ENCODE measurements at places on chromosomes 6 and 20.

- DNase-seq: no peak
Measured at GRCh38 chr6:107607116-107607515, 117.2 kb downstream of the SOBP start.

- DNase-seq: peak; percentile 14
Measured at GRCh38 chr6:96899019-96899418, 1.3 kb upstream of the NDUFAF4 start.

DNA sequence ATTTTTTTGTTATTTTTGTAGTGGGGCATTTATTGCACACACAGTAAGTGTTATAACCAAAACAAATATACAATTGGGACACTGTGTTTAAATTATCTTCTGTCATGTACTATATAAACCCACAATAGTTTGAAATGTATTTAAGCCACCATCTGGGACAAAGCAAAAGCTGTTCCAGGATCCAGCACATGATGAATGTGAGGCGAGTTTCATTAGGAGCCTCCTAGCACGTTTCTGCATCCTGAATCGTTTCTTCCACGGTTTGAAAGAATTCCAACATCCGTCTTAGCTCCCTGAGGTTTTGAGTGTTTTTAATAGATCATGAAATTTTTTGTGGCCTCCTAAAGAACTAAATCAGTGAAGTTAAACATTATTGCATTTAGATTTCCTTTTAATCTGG lies 65.8 kb downstream of the EYA4 start:
- no peak for DNase-seq

DNA sequence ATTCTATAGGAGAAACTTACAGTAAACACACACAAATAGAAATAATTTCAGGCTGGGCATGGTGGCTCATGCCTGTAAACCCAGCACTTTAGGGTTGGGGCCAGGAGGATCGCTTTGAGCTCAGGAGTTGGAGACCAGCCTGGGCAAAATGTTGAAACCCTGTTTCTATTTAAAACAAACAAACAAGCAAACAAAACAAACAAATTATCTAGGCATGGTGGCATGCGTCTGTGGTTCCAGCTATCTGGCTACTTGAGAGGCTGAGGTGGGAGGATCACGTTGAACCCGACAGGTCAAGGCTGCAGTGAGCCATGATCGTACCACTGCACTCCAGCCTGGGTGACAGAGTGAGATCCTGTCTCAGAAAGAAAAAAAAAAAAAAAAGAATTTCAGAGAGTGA lies 64.0 kb downstream of the NHLRC1 start:
- DNase-seq: no peak

- DNase-seq: no peak
Measured at GRCh38 chr6:14732844-14733757, 512.8 kb upstream of the JARID2 start.

DNA sequence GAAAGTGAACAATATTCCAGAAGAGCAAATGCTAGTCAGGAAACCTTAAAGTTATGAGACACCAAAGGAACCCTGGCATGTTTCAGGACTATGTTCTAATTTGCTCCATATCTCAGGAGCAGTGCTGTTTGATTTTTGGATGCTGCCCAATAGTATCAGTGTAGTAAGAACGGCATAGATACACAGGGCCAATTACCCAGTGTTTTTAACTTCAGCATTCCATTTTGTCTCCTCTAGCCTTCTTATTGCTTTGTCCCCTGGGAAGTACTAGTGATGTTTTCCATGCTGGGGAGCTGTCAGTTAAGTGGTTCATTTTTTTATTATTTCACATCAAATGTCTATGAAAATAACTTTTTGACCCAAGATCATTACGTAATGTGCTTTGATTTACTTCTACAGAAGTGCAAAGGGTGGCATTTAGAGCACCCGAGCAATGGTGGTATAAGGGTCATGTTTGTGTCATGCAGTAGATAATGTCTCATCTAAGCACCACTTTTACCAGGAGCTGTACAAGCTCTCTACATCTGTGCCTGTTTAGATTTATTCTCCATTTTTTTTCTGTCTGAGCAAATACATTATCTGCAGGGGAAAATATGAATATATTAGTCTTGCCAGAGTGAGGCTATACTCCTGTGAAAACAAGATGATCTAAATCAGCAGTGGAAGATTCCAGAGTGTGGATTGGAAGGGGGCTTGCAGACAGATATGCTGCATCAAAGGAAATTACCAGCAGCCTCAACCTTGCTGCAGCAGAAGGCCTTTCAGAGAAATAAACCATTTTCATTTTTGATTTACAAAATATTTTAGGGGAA lies 198.8 kb upstream of the OPRM1 start:
- DNase-seq: no peak

GRCh38 chr6:37570482-37571133 lies 70.9 kb upstream of the CCDC167 start:
- DNase-seq: peak; percentile 37

GRCh38 chr20:62439218-62439617 lies 11.9 kb upstream of the RBBP8NL start:
- no peak for DNase-seq

DNA sequence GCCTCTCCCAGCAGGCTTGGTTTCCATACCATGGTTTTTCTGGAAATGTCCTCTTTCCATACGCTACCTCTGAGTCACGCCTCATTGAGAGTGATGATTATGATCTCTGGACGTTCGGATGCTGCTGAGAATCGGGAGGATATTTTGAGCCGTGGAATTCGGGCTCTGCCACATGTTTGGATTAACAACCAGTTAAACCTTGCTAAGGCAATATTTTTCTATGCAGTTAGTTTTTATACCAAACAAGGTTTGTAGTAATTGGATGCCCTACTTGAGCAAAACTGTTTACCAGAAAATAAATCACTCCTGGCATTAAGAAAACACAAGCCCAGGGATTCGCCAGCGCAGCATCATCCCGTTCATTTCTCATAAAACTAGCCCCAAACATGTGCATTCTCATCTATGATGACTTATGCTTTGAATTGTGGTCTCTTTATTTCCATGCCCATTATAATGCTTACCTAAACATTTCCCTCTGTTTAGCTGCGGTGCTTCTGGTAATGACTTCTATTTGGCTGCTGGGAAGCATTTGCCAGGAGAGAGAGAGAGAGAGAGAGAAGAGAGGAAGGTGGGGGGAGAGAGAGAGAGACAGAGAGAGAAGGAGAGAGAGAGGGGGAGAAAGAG lies 198.9 kb downstream of the CLIC5 start:
- no peak for DNase-seq

GRCh38 chr6:161261816-161262215 lies 12.0 kb downstream of the AGPAT4 start:
- DNase-seq: no peak

DNA sequence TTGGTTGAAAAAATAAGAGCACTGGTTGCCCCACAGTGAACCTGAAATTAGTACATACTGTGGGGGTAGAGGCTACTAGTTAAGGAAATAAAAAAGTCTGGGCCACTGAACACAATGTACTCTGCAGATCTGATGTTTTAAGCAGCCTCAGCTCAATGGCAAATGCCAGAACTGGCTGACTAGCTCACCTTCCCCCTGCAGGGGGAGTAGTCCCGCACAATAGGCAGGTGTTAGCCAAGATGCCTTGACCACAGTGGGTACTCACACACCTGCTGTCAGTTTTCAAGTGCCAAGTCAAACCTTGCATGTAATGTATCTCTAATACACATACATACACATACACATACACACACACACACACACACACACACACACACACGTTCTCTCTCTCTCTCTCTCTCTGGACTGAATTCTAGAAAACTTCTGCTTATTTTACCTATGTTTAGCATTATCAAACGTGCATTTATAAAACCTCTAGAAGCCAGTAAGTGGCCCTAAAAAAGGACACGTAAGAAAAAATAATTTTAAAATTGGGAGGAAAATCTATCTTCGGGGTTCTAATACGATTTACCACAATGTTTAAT lies 36.1 kb downstream of the GMDS start:
- peak; percentile 68 for DNase-seq

DNA sequence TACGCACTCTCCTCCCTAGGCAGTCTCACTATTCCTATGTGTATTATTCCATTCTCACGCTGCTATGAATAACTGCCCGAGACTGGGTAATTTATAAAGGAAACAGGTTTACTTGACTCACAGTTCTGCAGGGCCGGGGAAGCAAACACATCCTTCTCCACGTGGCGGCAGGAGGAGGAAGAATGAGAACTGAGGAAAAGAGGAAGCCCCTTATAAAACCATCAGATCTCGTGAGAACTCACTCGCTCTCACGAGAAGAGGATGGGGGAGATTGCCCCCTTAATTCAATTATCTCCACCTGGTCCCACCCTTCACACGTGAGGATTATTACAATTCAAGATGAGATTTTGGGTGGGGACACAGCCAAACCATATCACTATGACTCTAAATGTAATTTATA lies 61.9 kb downstream of the ECT2L start:
- no peak for DNase-seq

DNA sequence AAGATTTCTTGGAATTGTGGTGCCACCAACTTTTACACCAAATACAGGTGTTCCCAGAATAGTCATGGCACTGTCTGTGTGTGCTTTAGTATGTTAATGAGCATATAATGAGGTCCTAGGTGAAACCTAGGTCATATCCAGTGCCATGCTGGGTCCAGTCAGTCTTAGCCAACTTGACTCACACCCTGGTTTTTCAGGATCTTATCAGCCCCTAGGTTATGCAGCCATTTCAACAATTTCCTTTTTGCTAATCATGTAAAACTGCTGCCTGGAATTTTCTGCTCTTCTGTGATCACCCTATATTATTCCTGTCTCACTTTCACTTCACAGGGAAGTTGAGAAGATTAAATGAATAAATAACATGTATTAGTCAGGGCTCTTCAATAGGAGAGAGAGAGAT lies 23.7 kb downstream of the SDHAF4 start:
- DNase-seq: no peak

GRCh38 chr6:40341726-40342125 lies 245.4 kb downstream of the LRFN2 start:
- DNase-seq: no peak

DNA sequence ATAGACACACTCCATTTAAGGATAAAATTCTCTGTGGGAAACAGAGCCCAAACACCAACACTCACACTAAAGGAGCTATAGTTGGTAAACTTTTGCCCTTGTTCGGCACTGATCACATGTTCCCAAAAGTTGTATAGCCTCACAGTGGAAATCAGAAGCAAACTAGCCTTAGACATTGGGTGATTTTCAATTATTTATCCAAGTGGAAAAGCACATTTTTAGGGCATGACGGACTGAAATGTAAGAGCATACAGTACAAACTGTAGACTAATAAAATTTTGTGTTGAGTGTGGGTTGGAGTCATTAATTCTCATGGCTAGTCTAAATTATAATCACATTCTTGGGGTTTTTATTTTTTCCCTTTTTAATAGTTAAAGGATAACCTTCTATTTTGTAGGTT lies 202.4 kb downstream of the MOXD1 start:
- DNase-seq: no peak

- no peak for DNase-seq
Measured at GRCh38 chr20:19883501-19883900, 125.4 kb downstream of the RIN2 start.

- no peak for DNase-seq
Measured at GRCh38 chr20:33890557-33890956, 79.4 kb downstream of the CHMP4B start.

DNA sequence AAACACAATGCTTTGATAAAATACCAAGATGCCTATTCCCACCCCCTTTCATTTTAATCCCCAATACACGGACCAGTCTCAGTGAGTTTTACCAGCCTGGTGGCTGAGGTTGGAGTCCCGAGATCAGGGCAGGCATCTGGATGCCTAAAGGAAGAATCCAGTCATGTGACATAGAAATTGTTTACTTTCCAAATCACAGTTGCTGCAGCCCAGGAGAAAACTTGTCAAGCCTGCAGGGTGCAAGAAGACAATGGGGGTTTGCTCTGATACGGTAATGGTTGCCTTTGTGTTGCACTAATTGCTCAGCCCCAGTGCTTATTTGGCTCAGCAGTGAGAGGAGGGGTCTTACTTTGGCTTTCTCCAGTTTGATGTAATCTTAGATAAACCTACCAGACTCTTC lies 308.5 kb upstream of the POU3F2 start:
- no peak for DNase-seq

GRCh38 chr6:16855460-16855859 lies 94.2 kb upstream of the ATXN1 start:
- no peak for DNase-seq

DNA sequence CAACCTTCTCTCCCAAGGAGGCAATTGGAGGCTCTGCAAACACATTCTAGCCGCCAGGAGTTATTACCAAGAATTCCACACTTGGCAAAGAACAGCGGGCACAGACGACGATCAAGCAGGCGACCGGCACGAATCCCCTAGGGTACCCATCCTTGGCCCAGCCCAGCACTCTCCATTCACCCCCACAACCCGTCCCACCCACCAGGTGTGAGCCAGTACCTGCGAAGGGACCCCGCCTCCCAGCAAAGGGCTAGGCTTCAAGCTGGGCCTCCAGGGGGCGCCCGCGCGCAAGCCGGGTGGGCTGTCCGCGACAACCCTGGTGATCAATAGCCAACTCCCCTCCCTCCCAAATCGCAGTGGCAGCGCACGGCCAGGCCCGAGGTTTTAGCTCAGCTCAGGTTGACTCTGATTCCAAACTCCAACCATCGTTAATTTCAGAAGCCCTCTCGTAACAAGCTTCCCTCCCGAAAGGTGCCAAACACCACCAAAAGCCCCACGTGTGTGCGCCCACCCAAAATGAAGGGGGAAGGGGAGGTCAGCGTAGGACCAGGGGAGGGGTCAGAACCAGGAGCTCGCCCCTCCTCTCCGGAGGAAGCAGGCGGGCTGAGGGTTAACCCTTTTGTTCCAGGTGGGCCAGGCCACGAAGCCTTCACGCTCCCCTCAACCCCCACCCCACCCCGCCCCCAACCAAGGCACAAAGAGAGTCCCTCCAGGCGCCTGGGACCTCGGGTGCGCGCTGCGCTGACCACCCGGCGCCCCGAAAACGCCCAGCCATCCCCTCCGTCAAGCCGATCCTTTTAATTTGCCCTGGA lies 2.1 kb downstream of the SALL4 start:
- DNase-seq: peak; percentile 69

GRCh38 chr20:21511850-21512633 lies 1.8 kb downstream of the NKX2-2 start:
- DNase-seq: no peak

GRCh38 chr6:128365520-128366160 lies 154.8 kb downstream of the PTPRK start:
- DNase-seq: no peak
